ENCODE measurements at places on chromosomes 5 and 9. TPM values are rescaled to one million over a fixed set of nuclear protein-coding genes. Genes with fewer than 3 reads are reported as not detected.

- H3K27ac ChIP-seq = no peak overlapping the region
- DNase-seq = no peak
- no peak overlapping the region for H3K4me3 ChIP-seq
- no peaks in the 10 kb centered on the region for H3K4me1 ChIP-seq
Observed at GRCh38 chr9:125428060-125428901, 166.7 kb downstream of the GAPVD1 start.

GRCh38 chr5:59917121-59917520 is 23.6 kb upstream of the PDE4D start:
- no peaks in the 10 kb centered on the region for H3K4me1 ChIP-seq
- DNase-seq = no peak
- no peak overlapping the region for H3K27ac ChIP-seq
- H3K36me3 ChIP-seq = no peaks in the 10 kb centered on the region
- H3K4me3 ChIP-seq = no peak overlapping the region

- peaks cover 6% of the 10 kb centered on the region for H3K4me1 ChIP-seq
- no peak for DNase-seq
- H3K27me3 ChIP-seq = no peaks in the 10 kb centered on the region
- no peaks in the 10 kb centered on the region for H3K36me3 ChIP-seq
- no peak within 1 kb of the TSS for H3K27ac ChIP-seq
- H3K4me3 ChIP-seq = no peak within 1 kb of the TSS
Observed at GRCh38 chr9:21141427-21141882, at the start of gene IFNW1. IFNW1 (minus strand) TSS chr9:21141832; CDS start chr9:21141570, 262 bp downstream.

GRCh38 chr5:126097876-126098275 is 325.3 kb upstream of the GRAMD2B start:
- H3K27ac ChIP-seq = no peak overlapping the region
- no peaks in the 10 kb centered on the region for H3K4me1 ChIP-seq
- no peaks in the 10 kb centered on the region for H3K36me3 ChIP-seq
- no peak for DNase-seq

DNA sequence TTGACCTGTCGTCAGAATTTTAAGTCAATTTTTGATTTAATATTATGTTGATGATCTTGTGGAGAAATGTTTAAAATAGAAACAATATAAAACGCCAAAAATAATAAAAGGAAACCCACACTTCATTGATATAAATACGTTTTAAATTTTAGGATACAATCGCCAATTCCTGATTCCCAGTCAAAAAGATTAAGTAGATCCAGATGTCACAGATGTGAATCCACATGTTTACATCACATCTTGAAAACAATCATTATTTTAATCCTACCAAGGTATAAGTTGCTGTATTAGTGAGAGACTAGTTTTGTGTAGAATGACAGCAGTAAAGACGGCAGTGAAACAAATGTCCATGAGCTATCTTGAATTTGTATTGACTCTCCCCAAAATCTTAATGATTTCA is 4.9 kb downstream of the TAS2R1 start:
- no peak overlapping the region for H3K4me3 ChIP-seq
- no peaks in the 10 kb centered on the region for H3K36me3 ChIP-seq
- no peak for DNase-seq
- no peak overlapping the region for H3K27ac ChIP-seq
- H3K27me3 ChIP-seq = no peaks in the 10 kb centered on the region

DNA sequence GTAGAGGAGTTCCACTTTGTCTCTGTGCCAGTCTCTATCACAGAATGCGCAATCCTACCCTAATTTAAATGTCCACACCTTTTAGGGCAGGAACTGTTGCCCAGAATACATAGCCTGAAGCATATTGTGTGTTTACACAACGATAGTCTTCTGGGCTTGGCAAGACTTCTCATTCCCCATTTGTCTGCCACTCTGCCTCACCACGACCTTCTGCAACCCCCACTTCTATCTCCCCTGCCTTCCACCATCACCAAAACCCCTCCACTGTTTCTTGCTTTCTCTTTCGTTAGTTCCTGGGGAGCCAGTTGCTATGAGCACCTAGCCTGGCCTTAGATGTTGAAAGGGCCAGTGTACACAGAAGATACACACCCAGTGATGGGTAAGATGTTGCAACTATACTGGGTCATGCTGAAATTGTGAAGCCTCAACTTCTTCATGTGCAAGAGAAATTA is 883 bp upstream of the RNF145 start:
- H3K4me3 ChIP-seq = peak overlapping the region; percentile 90
- DNase-seq = no peak
- H3K27me3 ChIP-seq = no peaks in the 10 kb centered on the region
- peaks cover 25% of the 10 kb centered on the region for H3K4me1 ChIP-seq
- peaks cover 4% of the 10 kb centered on the region for H3K36me3 ChIP-seq
- H3K27ac ChIP-seq = peak overlapping the region; percentile 70

DNA sequence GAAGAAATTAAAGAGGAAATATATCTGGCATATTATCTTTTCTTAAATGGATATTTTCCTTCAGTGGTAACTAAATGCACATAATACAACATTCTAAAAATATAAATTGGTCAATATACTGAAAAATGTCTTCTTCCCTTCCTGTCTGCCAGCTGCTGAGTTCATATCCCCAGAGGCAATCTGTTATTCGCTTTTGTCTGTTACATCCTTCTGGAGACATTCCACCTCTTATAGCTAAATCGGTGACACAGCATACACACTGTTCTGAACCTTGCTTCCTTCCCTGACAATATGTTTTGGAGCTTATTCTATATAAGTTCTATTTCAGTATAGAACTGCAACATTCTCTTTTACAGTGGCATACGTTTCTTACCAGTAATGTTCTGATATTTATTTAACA is 147.8 kb downstream of the TENT4A start:
- no peaks in the 10 kb centered on the region for H3K4me1 ChIP-seq
- H3K36me3 ChIP-seq = no peaks in the 10 kb centered on the region
- H3K27ac ChIP-seq = no peak overlapping the region
- no peak for DNase-seq

HAVCR1 gene
- 31.9 TPM for total RNA-seq

LCP2 gene
- 306 TPM for total RNA-seq

NTNG2 gene
- 3.7 TPM for total RNA-seq

DNA sequence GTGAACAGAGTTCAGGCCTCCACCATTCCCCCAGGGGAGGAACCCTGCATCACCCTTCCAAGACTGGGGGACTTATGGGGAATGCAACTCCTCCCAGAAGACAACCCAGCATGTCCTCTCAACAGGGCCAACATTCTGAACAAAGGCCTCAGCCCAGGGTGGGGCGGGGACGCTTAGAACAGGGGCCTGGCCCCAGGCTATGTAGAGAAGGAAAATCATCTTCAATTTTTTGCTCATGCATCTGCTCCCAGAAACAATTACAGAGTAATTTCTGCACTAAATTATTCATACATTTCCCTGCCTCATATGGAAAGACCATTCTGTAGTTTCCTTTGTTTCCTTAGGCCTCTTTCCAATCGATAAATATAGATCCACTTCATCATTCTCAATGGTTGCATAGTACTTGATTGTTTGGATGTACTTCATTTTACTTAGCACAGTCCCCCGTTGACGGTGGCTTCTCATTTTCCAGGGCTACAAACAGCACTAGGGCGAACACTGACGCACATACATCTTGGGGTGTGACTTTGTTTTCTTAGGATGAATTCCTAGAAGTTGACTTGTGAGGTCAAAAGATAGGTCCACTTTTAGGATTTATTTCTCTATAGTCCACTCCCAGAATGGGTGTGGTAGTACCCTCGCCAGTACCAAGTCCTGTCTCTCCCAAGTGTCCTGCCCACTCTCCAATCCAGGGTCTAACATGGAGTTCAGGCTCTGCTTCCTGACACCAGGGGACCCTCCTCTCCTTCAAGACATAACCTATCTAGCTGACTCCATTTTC is 27.2 kb upstream of the SMU1 start:
- no peak overlapping the region for H3K27ac ChIP-seq
- DNase-seq = no peak
- H3K4me1 ChIP-seq = no peaks in the 10 kb centered on the region
- H3K27me3 ChIP-seq = no peaks in the 10 kb centered on the region
- no peaks in the 10 kb centered on the region for H3K36me3 ChIP-seq
- H3K4me3 ChIP-seq = no peak overlapping the region

GRCh38 chr9:92279302-92279701 is 14.2 kb downstream of the IARS1 start:
- H3K36me3 ChIP-seq = peaks cover 17% of the 10 kb centered on the region
- no peaks in the 10 kb centered on the region for H3K27me3 ChIP-seq
- no peak overlapping the region for H3K4me3 ChIP-seq
- H3K4me1 ChIP-seq = peaks cover 11% of the 10 kb centered on the region
- H3K27ac ChIP-seq = no peak overlapping the region

PCDHA1 gene
- total RNA-seq = not detected

DNA sequence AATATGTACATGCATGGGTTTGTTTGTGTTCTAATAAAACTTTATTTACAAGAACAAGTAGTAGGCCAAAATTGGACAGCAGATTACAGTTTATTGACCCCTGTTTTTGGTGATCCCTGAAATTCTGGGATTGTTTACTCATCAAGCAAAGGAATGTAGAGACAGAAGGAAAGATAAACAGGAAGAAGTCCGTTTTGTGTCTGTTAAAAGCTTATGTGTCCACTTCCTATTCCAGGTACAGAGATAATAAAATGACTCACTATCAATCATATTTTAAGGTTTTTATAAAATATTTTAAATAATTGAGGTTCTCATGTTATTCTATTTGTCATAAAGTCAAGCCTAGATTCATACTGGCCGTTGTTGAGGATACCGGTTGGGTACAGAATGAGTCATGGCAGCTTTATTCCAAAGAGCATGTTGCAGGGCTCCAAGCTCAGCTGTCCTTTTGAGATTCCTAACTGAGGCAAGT is 214.9 kb upstream of the DAB2 start:
- H3K4me3 ChIP-seq = no peak overlapping the region
- H3K27ac ChIP-seq = no peak overlapping the region
- no peaks in the 10 kb centered on the region for H3K4me1 ChIP-seq
- no peak for DNase-seq

DNA sequence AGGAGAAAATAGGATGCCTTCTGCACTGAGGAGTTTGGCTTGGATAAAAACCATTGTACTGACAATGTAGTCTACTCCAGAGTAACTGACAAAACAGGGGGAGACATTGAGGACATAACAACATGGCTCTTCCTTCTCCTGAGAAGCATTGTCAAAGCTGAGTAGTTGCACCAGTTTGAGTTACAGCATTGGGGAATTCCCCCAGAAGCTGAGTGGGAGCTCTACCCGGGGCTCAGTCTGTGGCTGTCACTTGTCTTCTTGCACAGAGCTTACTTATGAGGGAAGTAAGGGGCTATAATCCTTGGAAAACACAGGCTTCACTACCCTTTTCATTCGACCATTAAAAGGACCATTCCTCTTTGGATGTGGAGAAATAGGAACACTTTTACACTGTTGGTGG is 21.2 kb downstream of the HSPB3 start:
- H3K4me1 ChIP-seq = no peaks in the 10 kb centered on the region
- H3K27me3 ChIP-seq = no peaks in the 10 kb centered on the region
- DNase-seq = no peak
- H3K4me3 ChIP-seq = no peak overlapping the region
- H3K36me3 ChIP-seq = no peaks in the 10 kb centered on the region
- H3K27ac ChIP-seq = no peak overlapping the region

GRCh38 chr5:167105941-167106340 is 1185.5 kb upstream of the WWC1 start:
- no peak overlapping the region for H3K4me3 ChIP-seq
- H3K27ac ChIP-seq = no peak overlapping the region
- H3K27me3 ChIP-seq = no peaks in the 10 kb centered on the region
- no peaks in the 10 kb centered on the region for H3K36me3 ChIP-seq
- no peak for DNase-seq

DNA sequence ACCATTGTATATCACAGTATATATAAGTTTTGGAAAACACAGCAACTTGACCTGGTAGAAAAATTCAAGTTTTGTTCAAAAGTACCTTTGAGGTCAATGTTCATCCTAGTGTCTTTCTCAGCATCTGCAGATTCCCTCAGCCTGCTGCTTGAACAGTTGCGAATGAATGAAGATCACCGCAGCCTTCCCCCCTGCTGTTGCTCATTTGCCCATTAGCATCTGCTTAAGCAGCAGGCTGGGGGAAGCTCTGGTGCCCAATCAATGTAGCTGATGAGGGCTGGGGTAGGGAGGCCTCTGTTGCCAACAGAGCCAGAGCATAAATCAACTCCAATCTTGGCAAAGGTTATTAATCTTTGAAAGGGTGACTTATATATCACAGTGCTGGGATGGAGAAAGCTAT is 586.5 kb upstream of the PTPRD start:
- H3K27me3 ChIP-seq = no peaks in the 10 kb centered on the region
- no peak overlapping the region for H3K4me3 ChIP-seq
- no peak overlapping the region for H3K27ac ChIP-seq
- no peaks in the 10 kb centered on the region for H3K36me3 ChIP-seq

ZNF483 gene
- total RNA-seq = 15.5 TPM

DNA sequence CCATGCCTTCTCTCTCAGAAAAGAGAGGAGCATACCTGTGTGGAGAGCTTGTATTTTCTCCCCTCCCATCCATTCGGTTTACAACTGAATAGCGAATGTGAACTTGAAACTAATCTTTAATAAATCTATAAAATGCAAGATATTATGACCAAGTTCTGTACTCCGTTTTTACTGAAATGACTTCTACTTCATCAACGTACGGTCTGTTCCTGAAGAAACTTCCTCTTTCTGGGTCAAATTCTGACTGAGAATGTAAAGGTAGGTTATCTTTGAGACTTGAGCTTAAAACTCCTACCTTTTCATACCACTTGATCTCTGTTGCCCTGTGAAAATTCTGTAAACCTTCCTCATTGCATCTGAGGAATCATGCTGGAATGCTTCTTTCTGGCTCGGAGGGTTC is 4.2 kb upstream of the CTNNAL1 start:
- no peak for DNase-seq
- no peak overlapping the region for H3K4me3 ChIP-seq
- no peak overlapping the region for H3K27ac ChIP-seq

- no peak overlapping the region for H3K27ac ChIP-seq
- no peak for DNase-seq
- H3K4me3 ChIP-seq = no peak overlapping the region
- H3K36me3 ChIP-seq = no peaks in the 10 kb centered on the region
Observed at GRCh38 chr5:1547655-1548054, 23.9 kb upstream of the LPCAT1 start.

SLC45A2 gene
- 0.40 TPM for total RNA-seq

- H3K27ac ChIP-seq = no peak overlapping the region
- peaks cover 3% of the 10 kb centered on the region for H3K27me3 ChIP-seq
- no peak for DNase-seq
Observed at GRCh38 chr9:121498487-121499176, 1.0 kb downstream of the GGTA1 start.

DNA sequence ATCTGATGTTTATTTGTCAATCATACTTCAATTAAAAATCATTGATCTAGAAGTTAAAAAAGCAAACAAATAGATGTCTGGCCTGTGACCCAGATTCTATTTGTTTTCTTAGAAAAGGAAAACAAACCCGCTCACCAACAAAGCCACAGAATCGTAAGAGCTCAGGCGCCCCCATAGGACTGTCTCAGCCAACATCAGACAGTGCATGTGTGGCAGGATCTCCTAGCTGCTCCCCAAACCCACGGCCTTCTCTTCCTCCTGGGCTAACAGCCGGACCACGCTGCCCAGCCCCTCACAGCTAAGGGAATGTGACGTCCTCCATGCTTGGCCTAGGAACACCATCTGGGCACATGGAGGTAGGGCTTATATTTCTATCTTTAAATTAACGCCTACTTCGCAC is 19.4 kb downstream of the OR2Y1 start:
- no peak for DNase-seq
- H3K36me3 ChIP-seq = no peaks in the 10 kb centered on the region
- no peak overlapping the region for H3K4me3 ChIP-seq
- H3K27me3 ChIP-seq = no peaks in the 10 kb centered on the region
- H3K4me1 ChIP-seq = peaks cover 16% of the 10 kb centered on the region
- no peak overlapping the region for H3K27ac ChIP-seq

- no peak overlapping the region for H3K27ac ChIP-seq
- H3K36me3 ChIP-seq = no peaks in the 10 kb centered on the region
- no peak for DNase-seq
- H3K4me3 ChIP-seq = no peak overlapping the region
- no peaks in the 10 kb centered on the region for H3K4me1 ChIP-seq
Observed at GRCh38 chr9:131773911-131774379, 34.1 kb upstream of the RAPGEF1 start.

Measured in naive thymus-derived CD4-positive, alpha-beta T cell (primary cell).